ENCODE measurements at places on chromosomes 3 and 15. TPM values are rescaled to one million over a fixed set of nuclear protein-coding genes. Genes with fewer than 3 reads are reported as not detected.

- H3K4me1 ChIP-seq: peaks cover 94% of the 10 kb centered on the region
- peaks cover 4% of the 10 kb centered on the region for H3K36me3 ChIP-seq
- no peaks in the 10 kb centered on the region for H3K27me3 ChIP-seq
- DNase-seq: no peak
Observed at GRCh38 chr15:98900356-98900755, 107.2 kb downstream of the PGPEP1L start.

GRCh38 chr3:44795197-44795596 is 33.6 kb downstream of the KIF15 start:
- no peak overlapping the region for H3K4me3 ChIP-seq
- H3K27me3 ChIP-seq: no peaks in the 10 kb centered on the region
- DNase-seq: no peak
- no peaks in the 10 kb centered on the region for H3K36me3 ChIP-seq

Gene KNL1
- total RNA-seq: 4.7 TPM

DNA sequence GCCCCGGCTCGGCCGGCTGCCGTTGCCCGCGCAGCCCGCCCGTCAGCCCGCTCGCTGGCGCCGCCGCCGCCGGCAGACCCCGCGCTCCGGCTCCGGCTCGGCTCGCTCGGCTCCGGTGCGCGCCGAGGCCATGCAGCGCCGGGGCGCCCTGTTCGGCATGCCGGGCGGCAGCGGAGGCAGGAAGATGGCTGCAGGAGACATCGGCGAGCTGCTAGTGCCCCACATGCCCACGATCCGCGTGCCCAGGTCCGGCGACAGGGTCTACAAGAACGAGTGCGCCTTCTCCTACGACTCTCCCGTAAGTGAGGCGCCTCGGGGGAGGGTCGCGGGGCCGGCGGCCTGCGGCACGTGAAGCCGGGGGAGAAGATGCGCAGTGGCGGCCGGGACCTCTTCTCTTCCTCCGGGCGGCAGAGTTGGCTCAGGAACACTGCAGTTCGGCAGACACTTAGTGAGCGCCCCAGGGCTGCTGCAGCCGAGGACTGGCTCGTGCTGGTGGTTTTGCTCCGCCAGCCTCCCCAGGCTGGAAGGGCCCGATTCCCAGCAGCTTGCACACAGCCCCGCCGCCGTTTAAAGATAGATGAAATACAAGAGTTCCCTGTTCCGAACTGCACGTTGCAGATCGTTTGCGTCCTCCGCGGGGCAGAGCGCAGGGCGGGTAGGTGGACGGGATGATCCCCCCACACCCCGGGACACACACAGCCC is 407 bp downstream of the USP13 start:
- H3K27me3 ChIP-seq: no peaks in the 10 kb centered on the region
- peaks cover 35% of the 10 kb centered on the region for H3K4me1 ChIP-seq
- H3K27ac ChIP-seq: peak overlapping the region; percentile 95
- peak; percentile 94 for DNase-seq

Gene KCNMB2
- total RNA-seq: 0.27 TPM

Gene GOLGA8R
- total RNA-seq: 8.5 TPM

- no peak overlapping the region for H3K4me3 ChIP-seq
- H3K27me3 ChIP-seq: peaks cover 12% of the 10 kb centered on the region
- no peaks in the 10 kb centered on the region for H3K36me3 ChIP-seq
Observed at GRCh38 chr15:23648920-23649515, 1.4 kb upstream of the MAGEL2 start.

DNA sequence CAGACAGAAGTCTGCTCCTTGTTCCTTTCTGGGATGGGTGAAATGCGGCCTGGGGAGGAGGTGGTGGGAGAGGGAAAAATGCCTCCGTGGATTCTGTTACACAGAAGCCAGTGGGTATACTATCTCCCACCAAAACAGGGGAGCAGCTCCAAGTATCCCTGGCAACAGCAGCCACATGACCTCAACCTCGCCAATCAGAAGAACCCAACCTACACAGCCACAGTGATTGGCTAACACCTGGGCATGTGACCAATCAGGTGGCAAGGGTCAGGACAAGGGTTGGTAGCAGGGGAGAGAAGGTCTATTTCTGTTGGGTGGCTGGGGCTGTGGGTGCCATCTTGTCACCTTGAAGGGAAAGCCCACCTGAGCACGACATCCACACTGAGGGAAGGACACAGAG is 9.1 kb upstream of the ACAD9 start:
- DNase-seq: no peak
- no peak overlapping the region for H3K4me3 ChIP-seq
- H3K27ac ChIP-seq: no peak overlapping the region

Gene TEX9
- total RNA-seq: 2.4 TPM

Gene A4GNT
- total RNA-seq: not detected

DNA sequence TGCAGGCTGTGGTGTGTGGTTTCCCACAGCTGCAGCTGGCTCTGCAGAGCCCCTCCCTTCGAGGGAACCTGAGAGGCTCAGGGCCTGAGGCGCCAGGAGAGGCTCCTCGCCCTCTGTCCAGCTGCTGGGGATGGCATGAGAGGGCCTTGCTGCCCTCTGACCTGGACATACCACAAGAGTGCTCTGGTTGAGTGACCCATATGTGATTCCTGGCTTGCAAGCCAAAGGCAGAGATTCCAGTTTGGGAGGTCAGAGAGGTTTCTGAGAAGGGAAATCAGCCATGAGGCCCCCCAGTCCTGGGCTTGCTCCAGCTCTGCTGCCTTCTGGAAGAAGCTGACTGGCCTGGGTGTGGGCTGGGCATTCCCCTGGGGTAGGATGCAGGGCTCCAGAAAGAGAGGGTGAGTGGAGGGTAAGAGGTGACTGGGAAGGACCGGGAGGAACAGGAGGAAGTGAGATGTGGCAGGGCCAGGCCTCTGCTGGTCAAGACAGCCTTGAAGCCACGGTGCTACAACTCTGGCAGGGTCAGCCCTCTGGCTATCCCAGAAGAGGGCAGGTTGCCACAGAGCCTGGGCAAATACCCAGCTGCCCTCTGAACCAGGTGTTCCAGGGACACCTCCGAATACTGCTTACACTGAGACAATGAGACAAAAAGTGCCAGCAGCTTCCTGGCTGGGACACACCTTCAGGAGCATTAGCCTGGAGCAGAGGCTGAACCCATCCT is 16.0 kb upstream of the SRP14 start:
- DNase-seq: no peak
- no peaks in the 10 kb centered on the region for H3K27me3 ChIP-seq
- no peak overlapping the region for H3K4me3 ChIP-seq
- H3K4me1 ChIP-seq: peaks cover 36% of the 10 kb centered on the region
- H3K27ac ChIP-seq: peak overlapping the region; percentile 66

Gene VGLL3
- total RNA-seq: 170 TPM

DNA sequence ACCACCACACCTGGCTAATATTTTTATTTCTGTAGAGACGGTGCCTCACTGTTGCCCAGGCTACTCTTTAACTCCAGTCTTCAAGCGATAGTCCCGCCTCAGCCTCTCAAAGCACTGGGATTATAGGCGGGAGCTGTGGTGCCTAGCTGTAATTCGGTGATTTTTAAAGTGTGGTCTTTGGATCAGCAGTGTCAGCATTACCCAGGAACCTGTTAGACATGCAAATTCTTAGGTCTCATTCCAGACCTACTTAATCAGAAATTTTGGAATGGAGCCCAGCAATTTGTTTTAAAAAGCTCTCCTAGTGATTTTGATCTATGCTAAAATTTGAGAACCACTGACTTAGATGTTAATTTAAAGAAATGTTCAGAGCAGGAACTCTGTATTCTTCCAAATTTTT is 51.9 kb downstream of the GOLM2 start:
- peaks cover 4% of the 10 kb centered on the region for H3K36me3 ChIP-seq
- no peak overlapping the region for H3K4me3 ChIP-seq
- no peaks in the 10 kb centered on the region for H3K27me3 ChIP-seq
- peaks cover 14% of the 10 kb centered on the region for H3K4me1 ChIP-seq
- no peak for DNase-seq

- no peaks in the 10 kb centered on the region for H3K36me3 ChIP-seq
- H3K4me3 ChIP-seq: no peak overlapping the region
Observed at GRCh38 chr3:46369675-46370132, 1.0 kb upstream of the CCR5 start.

DNA sequence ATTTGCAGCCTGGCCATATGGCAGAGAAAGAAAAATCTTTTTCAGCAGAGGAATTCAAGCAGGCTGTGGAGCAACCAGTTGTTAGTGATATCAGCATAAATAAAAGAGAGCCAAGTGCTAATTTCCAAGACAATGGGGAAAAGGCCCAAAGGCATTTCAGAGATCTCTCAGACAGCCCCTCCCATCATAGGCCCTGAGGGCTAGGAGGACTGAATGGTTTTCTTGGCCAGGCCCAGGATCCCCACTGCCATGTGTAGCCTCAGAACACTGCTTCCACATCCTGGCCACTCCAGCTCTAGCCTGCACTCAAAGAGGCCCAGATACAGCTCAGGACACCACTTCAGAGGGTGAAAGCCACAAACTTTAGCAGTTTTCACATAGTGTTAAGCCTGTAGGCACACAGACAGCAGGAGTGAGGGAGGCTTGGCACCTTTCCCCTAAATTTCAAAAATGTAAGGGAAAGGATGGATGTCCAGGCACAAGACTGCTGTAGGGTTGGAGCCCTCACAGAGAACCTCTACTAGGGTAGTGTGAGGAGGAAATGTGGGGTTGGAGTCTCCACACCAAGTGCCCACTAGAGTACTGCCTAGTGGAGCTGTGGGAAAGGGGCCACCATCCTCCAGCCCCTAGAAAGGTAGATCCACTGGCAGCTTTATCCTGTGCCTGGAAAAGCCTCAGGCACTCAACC is 191.4 kb downstream of the TBL1XR1 start:
- no peak overlapping the region for H3K4me3 ChIP-seq
- H3K27me3 ChIP-seq: no peaks in the 10 kb centered on the region
- H3K36me3 ChIP-seq: peaks cover 15% of the 10 kb centered on the region
- no peak for DNase-seq
- H3K27ac ChIP-seq: no peak overlapping the region
- peaks cover 9% of the 10 kb centered on the region for H3K4me1 ChIP-seq

DNA sequence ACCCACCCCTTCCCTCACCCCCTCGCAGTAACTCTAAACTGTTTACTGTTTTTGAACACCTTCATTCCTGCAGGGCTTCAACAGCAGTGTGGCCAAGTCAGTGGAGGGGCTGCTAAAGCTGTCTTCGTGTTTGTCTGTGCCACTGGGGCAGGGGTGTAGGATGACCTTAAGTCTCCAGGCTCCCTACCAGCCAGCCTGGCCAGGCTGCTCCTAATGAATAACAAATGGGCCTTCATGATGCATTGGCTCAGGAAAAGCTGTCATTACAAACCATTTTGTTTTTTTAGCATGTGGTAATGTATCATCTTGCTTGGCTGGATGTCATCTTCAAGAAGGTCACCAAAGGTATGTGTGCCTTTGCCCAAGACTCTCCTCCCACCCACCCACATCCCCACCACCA is 372.2 kb upstream of the WNT5A start:
- no peak overlapping the region for H3K27ac ChIP-seq
- H3K4me1 ChIP-seq: peaks cover 10% of the 10 kb centered on the region
- H3K4me3 ChIP-seq: no peak overlapping the region

DNA sequence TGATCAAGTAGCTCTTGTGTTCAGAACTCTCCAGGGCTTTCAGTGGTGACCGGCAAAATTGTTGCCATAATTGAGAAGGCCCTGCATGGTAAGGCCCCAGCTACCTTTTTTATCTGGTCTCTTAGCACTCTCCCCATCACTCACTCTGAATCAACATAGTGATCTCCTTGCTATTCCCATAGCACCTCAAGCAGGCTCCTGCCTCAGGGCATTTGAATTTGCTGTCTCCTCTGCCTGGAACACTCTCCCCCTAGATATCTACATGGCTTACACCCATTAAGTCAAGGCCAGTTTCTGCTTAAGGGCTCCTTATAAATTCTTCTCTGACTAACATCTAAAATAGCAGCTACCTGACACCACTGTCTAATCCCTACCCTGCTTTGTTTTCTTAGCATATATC is 3.3 kb upstream of the ARID3B start:
- no peaks in the 10 kb centered on the region for H3K36me3 ChIP-seq
- no peak for DNase-seq
- H3K27ac ChIP-seq: no peak overlapping the region
- H3K27me3 ChIP-seq: peaks cover 7% of the 10 kb centered on the region
- no peak overlapping the region for H3K4me3 ChIP-seq

- peaks cover 34% of the 10 kb centered on the region for H3K4me1 ChIP-seq
- H3K36me3 ChIP-seq: no peaks in the 10 kb centered on the region
- peak overlapping the region; percentile 97 for H3K4me3 ChIP-seq
- H3K27me3 ChIP-seq: no peaks in the 10 kb centered on the region
- DNase-seq: peak; percentile 84
- peak overlapping the region; percentile 27 for H3K27ac ChIP-seq
Observed at GRCh38 chr3:38455639-38456430, 2.1 kb downstream of the ACVR2B start.

GRCh38 chr15:36232491-36232890 is 346.9 kb upstream of the CDIN1 start:
- H3K4me1 ChIP-seq: peaks cover 8% of the 10 kb centered on the region
- H3K27ac ChIP-seq: no peak overlapping the region
- no peaks in the 10 kb centered on the region for H3K27me3 ChIP-seq
- H3K36me3 ChIP-seq: no peaks in the 10 kb centered on the region
- no peak for DNase-seq

GRCh38 chr15:57821826-57822225 is 115.3 kb downstream of the POLR2M start:
- no peak overlapping the region for H3K27ac ChIP-seq
- H3K36me3 ChIP-seq: no peaks in the 10 kb centered on the region
- peaks cover 15% of the 10 kb centered on the region for H3K27me3 ChIP-seq
- no peaks in the 10 kb centered on the region for H3K4me1 ChIP-seq
- DNase-seq: no peak

Gene CLDN11
- total RNA-seq: 2.5 TPM

- peak overlapping the region; percentile 85 for H3K4me3 ChIP-seq
- no peak for DNase-seq
- peak overlapping the region; percentile 86 for H3K27ac ChIP-seq
- peaks cover 54% of the 10 kb centered on the region for H3K4me1 ChIP-seq
- no peaks in the 10 kb centered on the region for H3K36me3 ChIP-seq
- H3K27me3 ChIP-seq: no peaks in the 10 kb centered on the region
Observed at GRCh38 chr3:45593708-45594601, 596 bp upstream of the LIMD1 start.

GRCh38 chr3:56980798-56981390 is 79.6 kb upstream of the SPATA12 start:
- peak overlapping the region; percentile 76 for H3K27ac ChIP-seq
- H3K4me3 ChIP-seq: no peak overlapping the region
- DNase-seq: no peak
- peaks cover 23% of the 10 kb centered on the region for H3K4me1 ChIP-seq
- no peaks in the 10 kb centered on the region for H3K27me3 ChIP-seq
- no peaks in the 10 kb centered on the region for H3K36me3 ChIP-seq

DNA sequence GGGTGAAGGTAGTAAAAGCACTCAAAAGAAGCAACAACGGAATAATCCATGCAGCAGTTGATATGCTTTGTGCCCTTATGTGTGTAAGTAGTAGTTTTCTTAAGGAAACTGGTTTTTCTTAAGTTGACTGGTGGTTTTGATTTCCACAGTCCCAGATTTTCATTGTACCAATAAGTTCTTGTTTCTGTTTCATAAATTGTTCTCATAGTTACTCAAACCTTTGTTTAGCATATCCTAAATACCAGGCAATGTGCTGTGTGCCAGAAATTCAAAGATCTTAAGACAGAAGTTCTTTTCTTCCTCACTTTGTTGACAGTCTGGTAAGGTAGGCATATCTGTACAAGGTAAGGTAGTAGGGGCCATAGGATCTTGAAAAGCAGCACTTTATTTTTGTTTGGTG is 40.0 kb downstream of the DNAJC13 start:
- H3K4me3 ChIP-seq: no peak overlapping the region
- no peak overlapping the region for H3K27ac ChIP-seq
- H3K27me3 ChIP-seq: no peaks in the 10 kb centered on the region

Gene ADAMTS9
- 4.6 TPM for total RNA-seq

- no peak overlapping the region for H3K4me3 ChIP-seq
- peaks cover 16% of the 10 kb centered on the region for H3K4me1 ChIP-seq
- no peak for DNase-seq
- no peaks in the 10 kb centered on the region for H3K27me3 ChIP-seq
- H3K27ac ChIP-seq: no peak overlapping the region
- H3K36me3 ChIP-seq: no peaks in the 10 kb centered on the region
Observed at GRCh38 chr3:34305266-34305665, 506.8 kb downstream of the PDCD6IP start.

Gene THSD4
- 3.4 TPM for total RNA-seq

Gene CNTN4
- total RNA-seq: 0.52 TPM

Gene CACNA2D3
- not detected for total RNA-seq

Data from chondrocyte (in vitro differentiated cells).